ENCODE measurements at places on chromosomes 11 and 22.

DNA sequence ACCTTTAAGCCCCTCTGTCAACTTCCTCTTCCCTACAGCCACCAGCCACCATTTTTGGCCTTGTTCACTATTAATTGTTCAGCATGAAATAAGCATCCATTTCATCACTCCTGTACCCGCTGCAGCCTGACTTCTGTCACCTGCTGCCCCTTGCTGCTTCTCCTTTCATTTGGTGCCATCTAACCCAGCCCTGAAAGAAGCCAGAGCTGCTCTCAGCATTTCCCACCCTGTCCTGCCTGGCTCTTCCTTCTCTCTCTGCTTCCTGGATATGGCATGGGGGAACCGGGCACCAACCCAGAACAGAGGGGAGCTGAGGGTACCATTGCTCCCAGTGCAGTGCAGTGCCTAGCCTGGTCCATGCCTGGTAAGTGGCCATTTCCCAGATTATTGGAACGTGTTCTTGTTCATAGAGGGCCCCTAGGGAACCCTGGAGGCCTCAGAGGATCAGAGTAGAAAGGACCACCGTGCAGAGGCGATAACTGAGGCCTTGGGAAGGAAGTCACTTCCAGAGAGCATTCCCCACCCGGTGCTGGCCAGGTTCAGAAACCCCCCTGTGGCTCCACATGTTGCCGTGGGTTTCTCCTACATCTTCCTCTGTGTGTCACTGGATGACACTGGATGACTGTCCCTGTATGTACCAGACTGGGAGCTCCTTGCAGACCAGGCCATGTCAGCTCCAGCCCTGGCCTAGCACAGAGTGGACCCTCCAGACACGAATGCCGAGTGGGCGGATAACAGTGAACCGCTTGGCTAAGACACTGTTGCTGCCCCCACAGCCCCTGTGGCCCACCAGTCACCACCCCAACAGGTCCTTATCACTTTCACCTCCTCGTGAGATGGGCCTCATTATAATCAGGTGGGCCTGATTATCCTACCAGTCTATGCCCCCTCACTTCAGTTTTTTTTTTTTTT is 4.7 kb downstream of the YDJC start:
- no peak for DNase-seq

GRCh38 chr11:127966821-127967220 is 620.5 kb downstream of the ETS1 start:
- no peak for DNase-seq

GRCh38 chr11:118622376-118623268 is 15.2 kb downstream of the PHLDB1 start:
- peak; percentile 91 for DNase-seq

- peak; percentile 88 for DNase-seq
Measured at GRCh38 chr11:64245797-64246620, 734 bp downstream of the PPP1R14B start.

DNA sequence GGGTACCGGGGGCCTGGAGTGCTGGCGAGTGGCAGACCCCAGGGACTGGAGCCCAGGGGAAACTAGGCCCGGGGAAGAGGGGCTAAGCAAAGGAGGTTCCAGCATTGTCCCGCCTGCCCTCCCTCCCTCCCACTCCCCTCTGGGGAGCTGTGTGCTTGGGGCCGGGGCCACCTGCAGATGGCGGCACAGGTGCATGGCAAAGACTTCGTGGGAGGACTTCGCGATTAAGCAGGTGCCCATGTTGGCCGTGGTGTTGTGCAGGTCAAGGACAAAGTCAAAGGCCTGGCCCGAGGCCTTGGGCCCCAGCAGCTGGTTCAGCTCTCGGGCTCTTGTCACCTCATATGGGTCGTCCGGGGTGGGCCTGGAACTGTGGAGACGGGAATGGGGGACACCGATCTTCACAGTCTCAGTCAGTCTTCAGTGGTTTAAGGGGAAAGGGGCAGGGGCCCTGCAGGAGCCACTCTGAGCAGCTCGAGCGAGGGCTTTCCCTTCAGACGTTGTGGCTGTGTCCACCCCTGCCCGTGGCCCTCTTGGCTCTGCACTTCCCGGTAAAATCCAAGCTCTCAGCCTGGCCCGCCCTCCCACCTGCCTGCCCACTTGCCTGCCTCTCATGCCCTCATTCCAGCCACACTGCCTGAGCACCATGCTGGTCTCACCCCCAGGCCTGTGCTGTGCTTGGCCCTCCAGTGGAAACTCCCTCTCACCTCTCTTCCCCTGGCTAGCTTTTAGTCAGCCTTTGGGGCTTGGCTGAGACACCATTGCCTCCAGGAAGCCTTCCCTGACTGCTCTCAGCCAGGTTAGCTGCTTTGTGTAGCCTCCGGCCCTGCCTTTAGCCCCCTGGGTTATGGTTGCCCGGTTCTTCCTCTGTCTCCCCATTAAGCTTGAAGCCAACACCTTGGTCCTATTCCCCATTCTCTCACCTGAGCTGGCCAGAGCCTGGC is 4.7 kb downstream of the ACY3 start:
- no peak for DNase-seq

DNA sequence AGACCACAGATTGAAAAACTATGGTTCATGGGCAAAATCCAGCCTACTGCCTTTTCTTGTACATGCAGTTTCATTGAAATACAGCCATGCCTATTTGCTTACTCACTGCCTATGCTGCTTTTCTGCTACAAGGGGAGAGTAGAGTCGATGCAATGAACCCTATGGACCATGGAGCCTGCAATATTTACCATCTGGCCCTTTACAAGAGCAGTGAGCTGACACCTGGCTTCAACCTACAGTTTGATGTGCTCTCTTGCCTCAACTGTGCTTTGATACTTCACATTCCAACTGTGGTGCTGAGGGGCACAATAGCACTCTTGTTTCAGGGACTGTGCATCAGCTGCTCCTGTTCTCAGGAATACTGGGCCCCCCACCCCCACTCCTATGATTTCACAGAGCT is 239.5 kb upstream of the SORL1-AS1 start:
- no peak for DNase-seq

- DNase-seq: no peak
Measured at GRCh38 chr11:37689951-37690350, 1091.9 kb upstream of the RAG2 start.

- DNase-seq: no peak
Measured at GRCh38 chr11:95307286-95307685, 76.3 kb upstream of the SESN3 start.

DNA sequence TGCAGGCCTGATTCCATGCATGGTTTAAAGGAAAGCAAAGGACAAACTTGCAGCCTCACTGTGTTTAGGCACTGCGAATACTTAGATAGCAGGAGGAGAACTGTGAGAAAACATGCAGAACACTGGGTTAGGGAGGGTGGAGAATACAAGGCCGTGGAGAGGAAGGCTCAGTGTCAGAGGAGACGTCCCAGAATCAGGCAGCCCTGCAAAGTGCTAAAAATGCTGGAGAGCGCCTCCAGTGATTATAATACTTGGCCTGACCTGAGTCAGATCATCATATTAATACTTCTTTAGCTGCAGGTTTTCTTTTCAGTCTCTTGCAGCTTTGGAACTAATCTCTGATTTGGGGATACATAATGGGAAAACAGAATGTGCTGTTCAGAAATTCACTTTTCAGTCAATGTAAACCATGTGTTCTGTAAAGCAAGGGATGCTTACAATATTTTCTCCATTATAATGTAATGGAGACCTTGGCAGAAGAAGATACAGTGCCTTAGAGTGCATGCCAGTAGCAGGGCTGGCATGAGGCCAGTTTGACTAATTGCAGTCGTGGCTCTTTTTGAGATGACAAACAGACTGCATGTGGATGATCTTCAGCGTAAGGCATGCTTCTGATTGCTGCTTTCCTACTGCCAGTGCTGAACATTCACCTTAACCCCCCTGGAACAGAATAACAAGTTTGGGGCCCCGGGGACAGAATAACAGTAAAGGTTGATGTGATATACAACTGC is 16.8 kb downstream of the EXT2 start:
- peak; percentile 87 for DNase-seq

- DNase-seq: no peak
Measured at GRCh38 chr11:68002575-68002937, 1.3 kb downstream of the UNC93B1 start.

DNA sequence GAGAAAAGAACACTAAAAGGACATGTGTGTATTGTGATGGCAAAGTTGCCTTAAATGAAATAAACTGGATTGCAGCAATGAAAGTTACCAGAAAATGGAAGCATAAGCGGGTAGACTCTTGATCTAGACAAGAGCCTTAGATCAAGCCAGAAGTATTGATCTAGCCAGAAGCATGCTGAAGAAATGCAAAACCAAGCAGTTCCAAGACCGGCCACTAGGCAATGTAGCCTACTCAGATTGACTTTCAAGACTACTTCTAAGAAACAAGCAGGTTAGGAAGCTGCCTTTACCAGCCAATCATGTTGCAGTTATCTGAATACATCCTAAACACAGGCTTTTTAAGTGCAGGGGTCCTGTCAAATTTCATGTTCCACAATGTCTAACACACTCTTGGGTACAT is 54.6 kb downstream of the KCNA4 start:
- DNase-seq: no peak

DNA sequence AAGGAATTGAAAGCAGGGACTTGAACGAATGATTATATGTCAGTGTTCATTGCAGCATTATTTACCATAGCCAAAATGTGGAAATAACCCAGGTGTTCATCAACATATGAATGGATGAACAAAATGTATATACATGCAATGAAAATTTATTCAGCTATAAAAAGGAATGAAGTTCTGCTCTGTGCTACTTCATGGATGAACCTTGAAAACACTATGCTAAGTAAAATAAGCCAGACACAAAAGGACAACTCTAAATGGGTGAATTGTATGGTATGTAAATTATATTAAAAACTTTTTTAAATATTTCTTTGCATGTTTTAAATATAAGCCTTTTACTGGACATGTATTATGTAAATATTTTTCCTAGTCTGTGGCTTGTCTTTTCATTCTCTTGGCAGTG is 107.0 kb downstream of the ME3 start:
- no peak for DNase-seq

GRCh38 chr22:24178502-24179440 is 2.5 kb upstream of the SUSD2 start:
- no peak for DNase-seq

GRCh38 chr22:41656556-41656955 is 32.1 kb downstream of the SNU13 start:
- peak; percentile 13 for DNase-seq

DNA sequence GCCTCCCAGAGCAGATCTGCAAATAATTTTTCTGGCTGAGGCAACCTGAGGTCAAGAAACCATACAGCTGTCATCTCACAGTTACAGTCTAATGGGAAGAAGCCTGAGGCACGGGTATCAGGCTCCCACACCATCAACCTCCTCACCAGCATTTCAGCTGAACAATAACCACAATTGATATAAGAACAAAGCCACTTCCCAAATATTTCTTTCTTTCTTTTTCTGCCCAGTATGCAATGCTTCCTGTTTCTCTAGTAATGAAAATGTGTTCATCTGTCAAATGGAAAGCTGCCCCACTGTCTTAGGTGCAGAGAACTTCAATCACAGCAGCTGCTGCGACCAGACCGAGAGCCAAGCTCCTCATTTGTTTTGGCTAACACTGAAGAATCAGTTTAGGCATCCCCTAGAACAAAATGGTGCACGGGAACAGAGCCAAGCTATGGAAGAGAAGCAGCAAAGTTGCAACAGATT is 108.4 kb downstream of the BLID start:
- peak; percentile 53 for DNase-seq

DNA sequence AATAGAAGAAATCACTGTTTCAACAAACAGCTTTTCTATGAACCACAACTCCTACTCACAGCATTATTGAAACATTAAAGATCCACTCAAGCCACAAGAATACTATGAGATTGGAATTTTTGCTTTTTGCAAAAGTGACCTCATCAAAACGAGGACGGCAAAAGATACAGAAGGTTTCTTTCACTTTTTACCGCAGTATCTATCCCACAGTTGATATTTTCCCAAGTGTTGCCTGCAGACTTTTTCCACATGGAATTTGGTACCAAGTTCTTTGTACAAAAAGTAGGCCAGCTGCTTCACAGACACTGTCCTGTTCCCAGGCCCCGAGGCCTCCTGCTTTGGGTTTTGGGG is 204.0 kb downstream of the TBC1D22A start:
- peak; percentile 32 for DNase-seq

GRCh38 chr22:23773483-23774113 is 949 bp downstream of the MMP11 start:
- DNase-seq: no peak

DNA sequence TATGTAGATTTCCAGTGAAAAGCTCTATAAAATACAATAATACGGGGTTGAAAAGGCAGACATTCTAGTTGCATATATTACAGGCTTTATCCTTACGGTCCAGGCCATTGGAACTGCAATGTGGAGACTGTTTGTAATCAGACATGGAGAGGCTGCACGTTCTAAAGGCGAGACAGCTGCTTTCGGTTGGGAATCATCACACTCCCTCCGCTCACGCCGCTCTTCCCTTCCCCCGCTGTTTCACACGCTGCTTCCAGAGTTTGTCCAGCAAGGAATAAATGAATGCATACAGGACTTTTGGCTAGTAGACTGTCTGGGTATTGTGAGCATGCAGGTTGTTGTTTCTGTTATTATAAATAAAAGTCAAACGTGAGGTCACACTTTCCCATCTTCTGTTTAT is 13.5 kb upstream of the EFCAB6 start:
- DNase-seq: peak; percentile 6

- no peak for DNase-seq
Measured at GRCh38 chr11:70535191-70535971, 137.1 kb downstream of the CTTN start.

DNA sequence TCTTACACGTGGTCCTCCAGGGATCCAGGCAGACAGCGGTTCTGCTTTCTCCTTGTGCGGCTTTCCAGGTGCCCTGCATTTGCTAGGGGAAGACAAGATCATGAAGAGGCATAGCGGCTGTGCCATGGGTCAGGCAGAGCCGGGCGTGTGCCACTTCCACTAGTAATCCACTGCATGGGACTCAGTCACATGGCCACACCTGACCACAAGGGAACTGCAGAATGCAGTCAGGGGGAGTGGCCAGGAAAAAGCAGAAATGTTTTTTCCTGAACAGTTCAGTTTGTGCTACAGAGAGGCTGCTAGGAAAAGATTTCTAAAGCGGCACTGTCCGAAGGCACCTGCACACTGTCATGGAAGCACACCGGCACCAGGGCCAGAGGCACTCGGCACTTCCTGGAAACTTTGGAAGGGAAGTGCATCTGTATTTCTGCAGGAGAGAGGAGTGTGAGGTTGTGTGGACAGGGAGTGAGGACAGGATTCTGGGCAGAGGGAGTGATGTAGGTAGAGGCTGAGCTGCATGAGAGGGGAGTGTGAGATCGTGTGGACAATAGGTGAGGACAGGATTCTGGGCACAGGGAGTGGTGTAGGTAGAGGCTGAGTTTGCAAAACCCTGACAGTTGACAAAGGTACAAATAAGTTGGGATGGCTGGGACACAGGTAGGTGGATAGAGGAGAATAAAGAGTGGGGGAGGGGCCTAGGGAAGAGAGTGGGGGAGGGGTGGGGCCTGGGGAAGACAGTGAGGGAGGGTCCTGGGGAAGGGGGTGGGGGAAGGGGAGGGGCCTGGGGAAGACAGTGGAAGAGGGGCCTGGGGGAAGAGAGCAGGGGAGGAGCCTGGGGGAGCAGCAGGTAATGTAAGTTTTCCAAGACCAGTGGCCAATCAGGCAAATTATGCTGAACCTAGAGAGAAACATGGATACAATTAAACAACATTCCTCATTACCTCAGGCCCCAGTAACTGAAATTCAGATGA is 1436.3 kb downstream of the TBC1D22A start:
- no peak for DNase-seq
